ENCODE measurements at places on chromosomes 1 and 21. TPM values are rescaled to one million over a fixed set of nuclear protein-coding genes. Genes with fewer than 3 reads are reported as not detected.

DNA sequence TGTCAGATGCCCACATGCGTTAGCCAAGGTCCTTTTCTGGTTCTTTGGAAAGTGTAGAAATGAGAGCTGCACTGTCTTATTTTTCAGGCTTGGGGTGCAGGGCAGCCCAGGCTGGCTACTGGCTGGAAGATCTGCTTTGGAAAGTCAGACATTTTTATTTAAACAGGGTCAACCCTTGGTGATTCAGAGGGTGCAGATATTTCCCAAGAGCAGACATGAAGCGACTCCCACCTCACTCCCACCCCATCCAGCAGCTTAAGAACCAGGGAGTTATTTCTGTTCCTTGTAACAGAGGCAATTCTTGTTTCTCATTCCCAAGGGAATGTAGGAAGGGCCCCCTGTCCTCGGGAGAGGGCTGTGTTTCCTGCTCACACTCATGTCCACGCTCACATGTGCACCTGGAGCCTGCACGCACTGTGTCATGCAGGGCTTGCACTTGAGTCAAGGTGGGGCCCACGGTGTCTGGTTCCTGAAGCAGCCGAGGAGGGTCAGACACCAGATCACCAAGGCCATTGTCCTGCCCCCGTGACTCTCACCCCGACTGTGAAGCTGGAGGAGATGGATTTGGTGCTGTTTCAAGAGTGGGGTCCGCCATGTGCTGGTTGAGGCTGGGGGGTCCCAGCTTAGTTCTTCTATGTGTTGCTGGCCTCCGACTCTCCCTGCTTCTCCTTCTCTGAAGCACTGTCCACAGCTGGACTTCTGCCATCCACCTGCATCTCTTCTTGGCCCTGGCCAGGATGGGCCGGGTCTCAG is 992 bp downstream of the S100A7A start:
- H3K36me3 ChIP-seq, result no peaks in the 10 kb centered on the region
- H3K27me3 ChIP-seq, result peaks cover 7% of the 10 kb centered on the region
- no peak for DNase-seq
- no peak overlapping the region for H3K27ac ChIP-seq

- H3K27ac ChIP-seq, result no peak overlapping the region
- no peaks in the 10 kb centered on the region for H3K36me3 ChIP-seq
- H3K4me3 ChIP-seq, result no peak overlapping the region
- peaks cover 5% of the 10 kb centered on the region for H3K4me1 ChIP-seq
- DNase-seq, result no peak
- no peaks in the 10 kb centered on the region for H3K27me3 ChIP-seq
Measured at GRCh38 chr1:48236716-48237470, 14.4 kb downstream of the SLC5A9 start.

DNA sequence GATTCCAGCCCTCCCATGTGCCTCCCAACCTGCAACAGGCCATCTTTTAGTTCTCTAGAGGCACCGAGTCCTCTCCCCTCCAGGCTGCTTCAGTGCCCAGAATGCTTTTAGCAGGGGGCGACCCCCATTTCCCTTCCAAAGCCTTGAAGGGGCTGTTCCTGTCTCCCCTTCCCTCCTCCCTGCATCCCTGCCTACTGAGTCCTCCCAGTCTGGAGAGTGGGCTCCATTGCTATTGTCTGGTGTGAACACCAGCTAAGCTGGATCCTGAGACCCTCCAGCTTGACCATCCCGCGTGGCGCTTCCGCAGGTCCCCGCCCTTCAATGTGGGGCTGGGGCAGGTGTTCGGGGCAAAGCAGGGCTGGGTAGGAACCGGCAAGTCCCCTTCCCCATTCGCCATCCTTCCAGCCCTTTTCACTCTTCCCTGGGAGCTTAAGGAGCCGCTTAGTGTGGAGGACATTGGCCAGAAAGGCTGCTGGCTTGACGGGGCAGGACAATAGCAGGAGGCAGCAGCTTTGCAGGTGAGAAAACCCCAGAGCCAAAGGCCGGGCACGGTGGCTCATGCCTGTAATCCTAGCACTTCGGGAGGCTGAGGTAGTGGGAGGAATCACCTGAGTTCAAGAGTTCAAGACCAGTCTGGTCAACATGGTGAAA is 32.2 kb downstream of the PADI6 start:
- H3K27ac ChIP-seq, result no peak overlapping the region
- H3K4me3 ChIP-seq, result no peak overlapping the region
- no peak for DNase-seq
- no peaks in the 10 kb centered on the region for H3K27me3 ChIP-seq
- peaks cover 19% of the 10 kb centered on the region for H3K36me3 ChIP-seq

GRCh38 chr1:6278263-6278662 is 17.4 kb upstream of the GPR153 start:
- no peak overlapping the region for H3K4me3 ChIP-seq
- H3K27ac ChIP-seq, result no peak overlapping the region
- DNase-seq, result no peak
- H3K27me3 ChIP-seq, result no peaks in the 10 kb centered on the region
- peaks cover 18% of the 10 kb centered on the region for H3K4me1 ChIP-seq

GRCh38 chr1:76697361-76697760 is 169.9 kb upstream of the ST6GALNAC5 start:
- no peak overlapping the region for H3K27ac ChIP-seq
- no peaks in the 10 kb centered on the region for H3K27me3 ChIP-seq
- no peak for DNase-seq
- H3K4me1 ChIP-seq, result no peaks in the 10 kb centered on the region
- no peaks in the 10 kb centered on the region for H3K36me3 ChIP-seq

DNA sequence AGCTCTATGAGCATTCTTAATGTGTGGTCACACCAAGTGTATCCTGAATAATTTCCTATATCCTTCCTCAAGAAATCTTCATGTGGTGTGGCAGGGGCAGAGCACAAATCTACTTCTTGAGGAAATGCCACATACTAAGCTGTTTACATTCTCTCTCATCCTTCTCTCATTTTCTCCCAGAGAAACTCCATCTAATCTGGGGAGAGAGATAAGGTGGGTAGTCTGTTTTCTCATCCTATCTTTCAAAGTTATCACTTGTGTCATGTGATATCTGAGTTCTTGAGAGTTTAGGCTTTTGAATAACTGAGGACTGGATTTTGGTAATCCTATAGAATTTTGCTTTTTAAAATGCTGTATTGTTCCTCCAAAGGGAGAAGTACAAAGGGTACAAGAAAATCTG is 141.9 kb upstream of the LRRC7 start:
- no peaks in the 10 kb centered on the region for H3K36me3 ChIP-seq
- no peak for DNase-seq
- H3K27ac ChIP-seq, result no peak overlapping the region
- H3K4me3 ChIP-seq, result no peak overlapping the region
- no peaks in the 10 kb centered on the region for H3K27me3 ChIP-seq

GRCh38 chr1:67679691-67680090 is 5.3 kb upstream of the GADD45A start:
- no peaks in the 10 kb centered on the region for H3K36me3 ChIP-seq
- H3K4me1 ChIP-seq, result peaks cover 28% of the 10 kb centered on the region
- H3K27me3 ChIP-seq, result no peaks in the 10 kb centered on the region
- no peak for DNase-seq

RIPPLY3 gene
- not detected for total RNA-seq

DNA sequence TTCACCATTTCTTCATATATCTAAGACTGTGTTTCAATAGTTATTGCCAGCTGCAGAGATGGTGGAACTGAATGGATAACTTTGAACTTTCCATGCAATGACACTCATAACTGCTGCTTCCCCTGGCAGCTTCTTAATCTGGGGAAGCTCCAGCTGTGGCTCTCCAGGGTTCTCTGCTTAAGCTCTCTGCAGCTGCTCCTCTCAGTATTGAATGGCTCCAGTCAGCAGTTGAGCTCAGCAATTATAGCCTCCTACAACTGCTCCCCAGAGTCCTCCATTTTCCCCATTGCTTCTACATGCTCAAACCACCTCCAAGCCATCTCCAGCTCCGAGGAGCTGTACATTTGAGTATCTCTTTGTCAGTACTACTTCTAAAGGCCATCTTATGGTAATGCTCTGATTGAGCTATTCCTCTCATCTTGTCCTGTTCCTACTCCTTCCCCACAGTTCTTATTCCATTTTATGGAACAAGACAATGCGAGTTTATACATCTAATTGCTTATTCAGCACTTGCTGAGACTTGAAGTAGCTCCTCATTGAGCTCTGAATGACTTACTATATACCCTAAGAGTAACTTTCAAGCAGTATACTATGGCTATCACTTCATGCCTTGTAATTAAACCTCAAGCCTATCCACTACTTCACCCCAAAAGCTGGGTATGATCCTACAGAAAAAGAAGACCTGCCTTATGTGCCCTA is 362.4 kb downstream of the NEGR1 start:
- no peak for DNase-seq
- H3K4me3 ChIP-seq, result no peak overlapping the region
- H3K36me3 ChIP-seq, result no peaks in the 10 kb centered on the region
- H3K4me1 ChIP-seq, result no peaks in the 10 kb centered on the region

PLPPR4 gene
- total RNA-seq, result 7.2 TPM

CYYR1 gene
- total RNA-seq, result 9.3 TPM

ACKR1 gene
- 117 TPM for total RNA-seq

GRCh38 chr1:9248341-9249262 is 14.0 kb downstream of the H6PD start:
- no peaks in the 10 kb centered on the region for H3K27me3 ChIP-seq
- peak overlapping the region; percentile 73 for H3K27ac ChIP-seq
- no peak for DNase-seq
- H3K4me1 ChIP-seq, result peaks cover 85% of the 10 kb centered on the region
- peak overlapping the region; percentile 13 for H3K4me3 ChIP-seq
- peaks cover 26% of the 10 kb centered on the region for H3K36me3 ChIP-seq

GRCh38 chr1:31476891-31477846 is 64.2 kb downstream of the SERINC2 start:
- H3K4me3 ChIP-seq, result no peak overlapping the region
- no peak overlapping the region for H3K27ac ChIP-seq
- H3K36me3 ChIP-seq, result no peaks in the 10 kb centered on the region
- H3K27me3 ChIP-seq, result no peaks in the 10 kb centered on the region

DNA sequence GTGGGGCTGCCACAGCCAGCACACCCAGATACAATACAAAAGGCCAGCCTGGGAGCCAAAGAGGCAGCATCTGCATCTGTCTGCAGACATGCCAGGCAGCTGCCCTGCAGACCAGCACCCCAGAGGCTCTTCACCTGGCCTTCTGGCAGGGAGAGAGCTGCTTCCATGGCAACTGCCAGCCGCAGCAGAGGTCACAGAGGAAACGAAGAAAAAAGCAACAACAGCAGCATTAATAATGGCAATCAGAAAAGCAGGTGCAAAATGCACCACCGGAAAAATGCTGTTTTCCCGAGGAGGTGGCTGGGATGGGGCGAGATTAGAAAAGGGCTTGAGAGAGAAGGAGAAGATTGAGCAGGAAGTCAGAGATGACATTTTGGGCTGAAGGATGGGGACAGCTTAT is 309.5 kb downstream of the PCP4 start:
- no peak overlapping the region for H3K27ac ChIP-seq
- H3K4me1 ChIP-seq, result no peaks in the 10 kb centered on the region
- peaks cover 11% of the 10 kb centered on the region for H3K27me3 ChIP-seq
- H3K36me3 ChIP-seq, result no peaks in the 10 kb centered on the region
- H3K4me3 ChIP-seq, result no peak overlapping the region
- no peak for DNase-seq

PDE4B gene
- total RNA-seq, result 27.6 TPM

DNA sequence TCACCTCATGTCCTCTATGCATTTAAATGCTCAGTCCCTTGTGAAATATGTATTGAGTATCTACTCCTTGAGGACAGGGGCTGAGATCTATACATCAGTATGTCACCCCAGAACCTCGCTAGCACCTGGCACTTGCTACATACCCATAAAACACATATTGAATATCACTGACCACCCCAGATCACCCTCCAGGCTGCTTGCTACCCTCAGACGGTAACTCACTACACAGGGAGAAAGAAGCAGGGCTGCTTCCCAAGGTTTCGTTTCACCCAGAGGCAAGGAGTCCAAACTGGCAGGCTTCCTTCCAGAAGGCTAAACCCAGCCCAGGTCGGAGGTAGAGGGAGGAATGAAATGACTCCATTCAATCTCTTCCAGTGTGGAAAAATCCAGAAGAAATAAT is 8.5 kb downstream of the INKA2 start:
- H3K4me3 ChIP-seq, result no peak overlapping the region
- peaks cover 17% of the 10 kb centered on the region for H3K36me3 ChIP-seq
- no peaks in the 10 kb centered on the region for H3K27me3 ChIP-seq
- no peak overlapping the region for H3K27ac ChIP-seq

- H3K27ac ChIP-seq, result no peak overlapping the region
- no peaks in the 10 kb centered on the region for H3K4me1 ChIP-seq
- H3K4me3 ChIP-seq, result no peak overlapping the region
Measured at GRCh38 chr1:78387871-78388270, 102.9 kb upstream of the PTGFR start.

GRCh38 chr1:110218739-110219138 is 8.6 kb downstream of the KCNC4 start:
- H3K27ac ChIP-seq, result no peak overlapping the region
- H3K27me3 ChIP-seq, result no peaks in the 10 kb centered on the region

DNA sequence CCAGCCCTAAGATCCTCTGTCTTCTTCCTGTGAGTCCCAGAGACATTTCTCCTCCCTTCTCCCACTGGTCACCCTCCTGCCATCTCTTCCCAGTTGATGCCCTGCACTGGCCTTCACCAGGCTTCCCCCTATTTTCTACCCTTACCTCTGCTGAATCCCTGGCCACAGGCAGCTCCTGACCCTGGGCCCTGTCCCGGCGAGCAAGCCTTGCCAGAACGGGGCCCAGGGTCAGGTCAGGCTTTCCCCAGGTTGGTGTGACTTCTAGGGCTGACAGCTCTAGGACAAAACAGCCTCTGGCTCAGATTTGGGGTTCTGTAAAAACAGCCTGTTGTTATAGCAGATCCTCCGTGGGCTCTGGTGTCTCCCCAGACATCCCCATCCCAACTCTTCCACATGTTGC is 52.7 kb upstream of the A3GALT2 start:
- no peak overlapping the region for H3K4me3 ChIP-seq
- H3K27ac ChIP-seq, result no peak overlapping the region
- no peaks in the 10 kb centered on the region for H3K27me3 ChIP-seq
- H3K36me3 ChIP-seq, result peaks cover 5% of the 10 kb centered on the region
- DNase-seq, result no peak

DNA sequence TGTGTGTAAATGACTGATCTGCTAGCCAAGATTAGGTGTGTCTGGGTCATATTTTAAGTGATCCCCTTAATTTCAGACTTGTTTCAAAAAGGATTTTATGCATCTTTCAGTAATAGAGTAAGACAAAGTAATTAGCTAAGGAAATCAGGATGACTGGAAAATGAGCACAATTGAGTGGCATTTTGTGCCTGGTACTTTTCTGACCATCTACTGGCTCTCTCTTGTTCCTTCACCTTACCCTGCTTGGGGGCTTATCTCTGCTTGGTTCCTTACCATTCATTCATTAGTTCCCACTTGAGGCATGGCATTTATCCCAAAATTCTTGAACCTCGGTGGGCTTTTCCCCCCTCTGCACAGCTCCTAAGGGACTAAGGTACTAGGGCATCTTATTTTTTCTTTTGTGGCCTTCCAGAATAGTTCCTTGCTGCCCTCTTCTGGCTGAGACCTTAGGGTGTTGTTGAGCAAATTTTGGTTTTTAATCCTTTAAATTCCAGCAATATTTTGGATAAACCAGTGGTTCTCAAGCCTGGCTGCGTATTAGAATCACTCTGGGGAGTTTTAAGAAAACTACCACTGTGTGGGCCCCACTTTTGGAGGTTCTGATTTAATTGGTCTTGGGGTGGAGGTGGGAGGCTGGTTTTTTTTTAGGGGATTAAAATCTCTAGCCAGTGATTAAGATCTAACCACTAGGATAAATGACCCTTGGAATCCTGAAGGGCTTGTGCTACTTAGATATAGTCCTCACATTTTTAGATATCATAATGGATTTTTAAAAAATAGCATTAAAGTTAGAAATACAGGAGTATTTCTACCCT is 50.8 kb downstream of the HS2ST1 start:
- no peak overlapping the region for H3K4me3 ChIP-seq
- no peak for DNase-seq
- H3K27ac ChIP-seq, result no peak overlapping the region
- H3K27me3 ChIP-seq, result no peaks in the 10 kb centered on the region

Data from suprapubic skin (tissue), 4 donors.